ENCODE measurements at places on chromosomes 6 and 20. TPM values are rescaled to one million over a fixed set of nuclear protein-coding genes. Genes with fewer than 3 reads are reported as not detected.

DCBLD1 gene
- 11.2 TPM for total RNA-seq

FUCA2 gene
- total RNA-seq, result 47.4 TPM

ZHX3 gene
- total RNA-seq, result 5.9 TPM

CTCFL gene
- 0.82 TPM for total RNA-seq

FAM83C gene
- total RNA-seq, result not detected

ENPP1 gene
- total RNA-seq, result 39.1 TPM

C4B gene
- total RNA-seq, result 3.5 TPM

EYA2 gene
- 1.6 TPM for total RNA-seq

CDK5RAP1 gene
- total RNA-seq, result 46.6 TPM

GUCA1A gene
- 5.2 TPM for total RNA-seq

DNA sequence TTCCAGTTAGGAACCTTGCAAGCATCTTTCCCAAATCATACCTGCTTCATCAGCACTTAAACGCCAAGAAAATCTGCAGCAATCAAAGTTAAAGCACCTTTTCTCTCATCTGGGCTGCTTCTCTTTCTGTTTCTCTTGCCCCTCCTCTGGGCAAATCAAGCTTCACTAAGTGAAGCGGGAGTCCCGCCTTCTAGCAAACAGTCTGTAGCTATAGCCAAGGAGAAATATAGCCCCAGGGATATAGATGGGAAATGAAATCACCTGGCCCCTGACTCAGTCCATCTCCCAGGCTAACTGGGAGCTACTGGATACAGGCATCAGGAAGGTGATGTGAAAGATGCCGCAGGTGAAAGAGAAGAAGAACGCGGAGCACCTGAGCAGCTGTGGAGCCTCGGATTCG, 481.9 kb downstream of the C6orf118 start:
- no peak for DNase-seq

DNA sequence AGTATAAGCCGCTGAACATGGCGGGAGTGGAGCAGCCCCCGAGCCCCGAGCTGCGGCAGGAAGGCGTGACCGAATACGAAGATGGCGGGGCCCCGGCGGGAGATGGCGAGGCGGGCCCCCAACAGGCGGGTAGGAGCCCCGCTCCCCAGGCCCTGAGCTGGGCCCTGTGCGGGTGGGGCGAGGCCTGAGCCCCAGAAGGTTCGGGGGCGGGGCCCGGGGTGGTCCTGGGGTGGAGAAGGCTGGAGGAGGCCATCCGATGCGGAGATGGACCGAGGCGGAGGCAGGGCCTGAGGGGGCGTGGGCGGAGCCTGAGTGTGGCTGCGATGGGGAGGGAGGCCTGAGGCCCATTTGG, 7.1 kb downstream of the L3MBTL1 start:
- DNase-seq, result no peak

DNA sequence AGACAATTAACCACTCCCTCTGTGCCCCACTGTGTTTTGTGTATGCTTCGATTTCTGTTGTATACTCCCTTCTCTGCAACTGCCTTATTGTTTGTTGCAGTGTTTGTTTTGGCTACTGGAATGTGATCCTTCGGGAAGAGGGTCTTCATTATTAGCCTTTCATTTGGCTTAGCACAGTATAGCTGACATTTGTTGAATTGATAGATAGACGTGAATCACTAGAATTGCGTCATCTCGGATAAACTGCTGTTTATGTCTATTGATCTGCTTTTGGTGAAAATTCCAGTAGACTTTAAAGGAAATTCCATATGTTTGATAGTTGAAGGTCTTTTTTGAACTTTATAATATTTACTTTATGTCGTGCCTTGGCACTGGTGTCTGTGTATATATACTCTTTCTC, 189.9 kb upstream of the EYA4 start:
- no peak for DNase-seq

GRCh38 chr6:95636552-95637431, 59.5 kb downstream of the MANEA start:
- DNase-seq, result no peak

DNA sequence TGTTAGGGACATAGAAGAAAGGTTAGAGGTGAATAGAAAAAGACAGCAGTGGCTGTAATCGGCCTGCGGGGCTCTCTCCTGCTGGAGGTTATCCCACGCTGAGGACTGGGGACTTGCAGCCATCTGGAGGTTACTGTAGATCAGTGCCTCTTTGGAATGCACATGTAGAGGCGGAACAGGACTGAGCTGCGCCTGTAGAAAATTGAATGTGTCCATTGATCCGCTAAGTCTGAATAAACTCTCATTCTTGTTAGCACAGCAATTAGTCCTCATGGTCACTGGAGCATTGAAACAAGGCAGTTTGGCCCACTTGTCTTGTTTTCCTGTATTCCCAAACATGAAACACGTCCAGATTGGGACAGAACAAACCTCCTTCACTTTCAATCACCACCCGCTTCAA, 46.3 kb upstream of the F13A1 start:
- no peak for DNase-seq

DNA sequence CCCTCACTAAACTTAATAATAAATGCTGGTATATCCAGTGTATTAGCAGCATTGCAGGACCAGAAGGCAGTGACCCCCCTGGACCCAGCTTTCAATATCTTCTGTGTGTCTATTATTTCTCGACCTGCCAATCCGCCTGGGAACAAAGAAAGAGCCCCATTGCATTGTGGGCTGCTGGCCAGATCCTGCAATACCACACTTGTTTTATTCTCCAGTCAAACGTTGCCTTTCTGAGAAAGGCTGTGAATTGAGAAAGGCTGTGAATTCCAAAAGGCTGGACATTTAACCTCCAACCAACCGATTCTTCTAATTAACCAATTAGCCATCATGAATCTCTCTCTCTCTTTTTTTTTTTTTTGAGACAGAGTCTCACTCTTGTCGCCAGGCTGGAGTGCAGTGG, 1.5 kb upstream of the MTO1 start:
- no peak for DNase-seq

DNA sequence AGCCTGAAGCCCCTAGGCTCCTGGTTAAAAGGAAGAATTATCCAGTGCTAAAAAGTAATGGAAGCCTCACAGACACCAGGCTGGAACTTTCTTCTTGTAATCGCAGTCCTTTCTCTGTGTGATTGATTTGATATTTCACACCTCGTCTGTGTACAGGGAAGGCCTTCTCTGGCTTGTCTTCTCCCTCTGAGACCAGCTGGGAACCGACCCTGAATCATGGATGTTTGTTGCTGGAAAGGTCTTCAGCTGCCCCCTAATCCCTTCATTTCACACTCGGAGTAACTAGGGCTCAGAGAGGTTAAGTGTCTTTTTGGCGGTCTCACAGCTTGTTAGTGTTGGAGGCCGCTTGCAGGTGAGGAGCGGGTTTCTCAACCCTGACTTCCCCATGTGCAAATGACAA, 500.2 kb upstream of the CDH4 start:
- no peak for DNase-seq

DNA sequence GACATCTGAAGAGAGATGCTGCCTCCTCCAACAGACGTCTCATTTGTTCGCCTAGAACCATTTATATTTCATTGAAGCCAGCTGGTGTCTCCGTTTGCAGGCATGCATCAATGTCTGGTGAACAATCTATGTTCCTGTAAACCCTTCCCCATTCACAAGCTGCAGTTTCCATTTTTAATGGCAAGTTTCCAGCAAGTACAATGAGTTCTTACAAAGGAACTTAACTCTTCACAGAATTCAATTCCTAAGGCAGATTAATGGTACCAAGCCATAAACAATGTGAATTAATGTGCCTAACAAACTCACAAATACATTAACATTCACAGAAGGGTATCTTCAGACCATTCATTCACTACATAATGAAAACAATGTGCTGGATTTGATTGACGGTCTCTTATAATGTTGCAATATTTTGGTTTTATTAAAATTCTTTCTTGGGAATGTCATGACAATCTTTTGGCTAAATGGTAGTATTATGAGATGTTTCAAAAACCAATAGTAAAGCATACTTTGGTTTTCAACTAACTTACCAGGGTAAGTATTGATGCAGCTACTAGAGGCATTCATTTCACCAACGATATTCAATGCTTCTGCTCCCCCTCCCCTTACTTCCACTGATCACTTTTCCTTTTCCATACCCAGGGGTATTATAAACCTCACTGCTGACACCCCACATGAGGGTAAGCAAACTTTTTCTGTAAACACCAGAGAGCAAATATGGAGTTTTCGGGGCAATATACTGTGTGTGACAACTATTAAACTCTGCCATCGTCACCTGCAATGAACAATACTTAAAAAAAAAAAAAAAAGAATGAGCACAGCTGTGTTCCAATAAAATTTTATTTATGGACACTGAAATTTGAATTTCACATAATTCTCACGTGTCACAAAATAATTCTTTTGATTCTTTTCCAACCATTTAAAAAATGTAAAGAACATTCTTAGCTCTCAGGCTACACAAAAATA, 4.2 kb downstream of the AKIRIN2 start:
- DNase-seq, result no peak

- DNase-seq, result no peak
Measured at GRCh38 chr6:106750946-106751345, 121.6 kb downstream of the QRSL1 start.

DNA sequence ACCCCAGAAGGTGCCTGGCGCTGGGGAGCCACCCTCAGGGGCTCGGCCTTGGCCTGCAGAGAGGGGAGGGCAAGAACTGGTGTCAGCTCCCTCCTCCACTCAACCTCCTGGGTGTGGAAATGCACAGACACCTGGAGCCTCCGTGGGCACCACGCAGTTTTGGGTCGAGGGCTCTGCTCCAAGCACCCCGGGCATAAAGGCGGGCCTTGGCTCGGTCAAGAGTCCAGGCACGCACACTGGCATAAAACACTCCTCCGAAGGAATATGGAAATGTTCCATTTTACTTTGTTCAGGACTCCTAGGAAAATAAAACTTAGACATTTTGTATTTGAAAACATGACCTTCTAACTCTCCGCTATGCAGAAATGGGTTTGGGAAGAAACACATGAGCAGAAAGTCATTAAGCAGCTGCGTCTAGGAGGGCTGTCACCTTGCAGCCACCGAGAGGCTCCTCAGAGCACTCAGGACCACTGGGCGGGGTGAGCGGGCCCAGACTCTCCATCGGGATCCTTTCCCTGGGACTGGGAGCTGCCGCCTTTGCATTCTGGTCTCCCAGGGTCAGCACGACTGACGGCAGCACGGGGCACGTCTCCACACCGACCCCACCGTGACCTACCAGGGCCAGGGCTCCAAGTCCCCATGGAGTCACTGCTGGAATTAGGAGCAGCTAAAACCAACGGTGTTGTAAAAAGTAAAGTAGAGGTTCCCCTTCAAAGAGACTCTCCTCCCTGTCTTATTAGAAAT, 46.0 kb upstream of the DACT2 start:
- DNase-seq, result no peak

GRCh38 chr6:4607793-4608192, 168.4 kb upstream of the CDYL start:
- no peak for DNase-seq

DNA sequence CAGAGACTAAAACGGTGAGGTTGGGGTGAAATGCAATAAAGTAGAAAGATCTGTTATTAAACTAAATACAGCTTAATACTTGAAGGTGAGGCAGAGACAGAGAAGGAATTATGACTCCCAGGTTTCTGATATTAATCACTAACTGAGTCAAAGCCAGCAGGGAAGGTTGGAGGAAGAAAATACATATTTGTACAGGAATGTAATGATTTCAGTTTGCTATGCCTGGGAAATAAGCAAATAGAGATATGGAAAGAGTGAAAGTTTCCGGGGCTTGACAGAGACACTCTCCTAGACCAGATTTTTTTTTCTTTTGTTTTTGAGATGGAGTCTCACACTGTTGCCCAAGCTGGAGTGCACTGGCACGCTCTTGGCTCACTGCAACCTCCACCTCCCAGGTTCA, 76.8 kb downstream of the PTPRK start:
- no peak for DNase-seq

- DNase-seq, result no peak
Measured at GRCh38 chr6:105108631-105109262, 71.1 kb downstream of the POPDC3 start.

DNA sequence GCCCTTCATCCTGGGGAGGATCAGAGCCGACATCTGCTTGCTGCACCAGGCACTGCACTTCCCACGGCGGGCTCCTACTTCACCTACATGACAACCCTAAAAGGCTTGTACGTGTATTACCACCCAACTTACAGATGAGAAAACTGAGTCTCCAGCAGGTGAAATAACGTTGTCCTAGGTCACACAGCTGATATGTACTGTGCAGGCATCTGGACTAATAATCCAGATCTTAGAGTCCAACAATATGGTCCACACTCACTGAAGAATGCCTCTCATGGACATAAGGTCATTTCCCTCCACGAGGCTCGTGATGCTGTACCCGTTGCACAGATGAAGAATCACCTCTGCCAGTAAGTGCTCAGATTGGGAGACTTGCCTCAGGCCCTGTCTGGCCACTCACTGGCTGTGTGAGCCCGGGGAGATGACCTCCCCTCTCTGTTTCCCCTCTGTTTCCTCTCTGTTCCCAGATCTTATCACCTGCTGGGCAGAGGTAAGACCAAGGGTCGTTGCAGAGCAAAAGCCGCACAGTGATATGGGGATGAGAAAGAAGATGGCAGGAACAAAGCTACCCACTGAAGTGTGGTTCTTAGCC, 32.1 kb downstream of the TGM2 start:
- no peak for DNase-seq

DNA sequence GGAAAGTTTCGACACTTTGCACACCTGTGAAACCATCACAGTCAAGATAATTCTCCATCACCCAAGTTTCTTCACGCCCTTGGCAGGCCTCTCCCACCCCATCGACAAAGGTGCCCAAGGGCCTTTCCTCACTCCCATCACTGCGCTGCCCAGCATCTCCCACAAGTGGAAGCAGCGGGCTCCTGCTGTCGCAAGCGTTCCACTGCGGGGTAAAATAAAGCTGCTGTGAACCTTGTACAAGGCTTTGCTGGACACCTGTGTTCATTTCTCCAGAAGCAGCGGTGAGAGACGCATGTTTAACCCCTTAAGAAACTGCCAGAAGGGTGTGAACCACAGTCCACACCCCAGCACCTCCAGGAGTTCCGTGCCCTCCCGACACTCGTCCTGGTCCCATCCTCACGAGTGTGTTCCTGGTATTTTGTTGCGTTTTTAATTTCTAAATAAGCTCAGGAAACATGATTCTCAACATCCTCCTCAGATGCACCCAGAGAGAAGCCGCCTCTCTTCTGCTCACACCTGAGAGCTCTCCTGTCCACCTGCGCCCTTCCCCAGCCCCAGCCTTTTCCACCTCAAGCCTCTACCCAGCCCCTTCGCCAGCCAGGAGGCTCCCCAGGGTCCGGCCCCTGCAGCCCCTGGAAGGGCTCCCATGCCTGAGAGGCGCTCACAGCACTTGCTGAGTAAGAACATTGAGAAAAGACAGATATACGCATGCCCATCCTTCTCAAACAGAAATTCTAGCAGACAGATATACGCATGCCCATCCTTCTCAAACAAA, 97.5 kb downstream of the TAF4 start:
- peak; percentile 45 for DNase-seq

GRCh38 chr6:7276199-7276524, 36.8 kb downstream of the SSR1 start:
- DNase-seq, result no peak

- DNase-seq, result no peak
Measured at GRCh38 chr6:149683256-149683859, 34.5 kb downstream of the LATS1 start.

- peak; percentile 17 for DNase-seq
Measured at GRCh38 chr6:150418827-150419594, 50.2 kb downstream of the IYD start.
